ENCODE measurements at places on chromosomes 12 and 14.
A peak's percentile ranks its signal among the peaks of the same experiment; 100 is the strongest.

GRCh38 chr14:101775826-101776225, 14.3 kb downstream of the PPP2R5C start:
- DNase-seq = no peak

GRCh38 chr14:89040080-89040459, 215.6 kb downstream of the TTC8 start:
- DNase-seq = no peak

GRCh38 chr14:101118233-101118632, 214.7 kb upstream of the RTL1 start:
- DNase-seq = no peak

- DNase-seq = peak; percentile 67
Measured at GRCh38 chr12:50195832-50196231, 28.7 kb upstream of the CERS5 start.

Data from NCI-H1092 treated with DMSO at 0.1 percent for 48 hours (cell line).